ENCODE measurements at places on chromosomes 2 and 18. TPM values are rescaled to one million over a fixed set of nuclear protein-coding genes. Genes with fewer than 3 reads are reported as not detected.

The ZEB2 gene
- total RNA-seq: 430 TPM

The GREB1 gene
- total RNA-seq: 1.4 TPM

The DLX1 gene
- 21.4 TPM for total RNA-seq

The HOXD8 gene
- total RNA-seq: not detected

The IL36B gene
- not detected for total RNA-seq

The PLGLB2 gene
- 2.0 TPM for total RNA-seq

The PTGR3 gene
- 11.7 TPM for total RNA-seq

The UGT1A3 gene
- not detected for total RNA-seq

The ALLC gene
- total RNA-seq: not detected

The EGR4 gene
- total RNA-seq: not detected

The ANKRD23 gene
- total RNA-seq: 5.9 TPM

The BMP10 gene
- total RNA-seq: not detected

The RMDN2 gene
- total RNA-seq: 13.6 TPM

Data from occipital lobe (tissue), 3 donors.